ENCODE measurements at places on chromosomes 1 and 21.

DNA sequence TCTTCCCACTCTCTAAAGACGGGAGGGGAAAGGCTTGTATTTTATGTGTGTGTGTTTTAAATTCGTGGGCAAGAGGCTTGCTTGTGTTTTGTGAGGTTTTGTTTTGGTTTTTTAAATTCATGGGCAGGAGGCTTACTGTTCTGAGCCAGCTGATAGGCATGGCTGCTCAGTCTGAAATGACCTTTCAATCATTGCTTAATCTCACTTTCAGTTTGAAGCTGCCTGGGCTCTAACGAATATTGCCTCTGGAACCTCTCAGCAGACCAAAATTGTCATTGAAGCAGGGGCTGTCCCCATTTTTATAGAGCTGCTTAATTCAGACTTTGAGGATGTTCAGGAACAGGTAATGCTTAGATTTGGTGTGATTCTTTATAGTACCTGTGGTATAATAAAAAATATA lies 20.3 kb upstream of the TXLNA start:
- DNase-seq = no peak

DNA sequence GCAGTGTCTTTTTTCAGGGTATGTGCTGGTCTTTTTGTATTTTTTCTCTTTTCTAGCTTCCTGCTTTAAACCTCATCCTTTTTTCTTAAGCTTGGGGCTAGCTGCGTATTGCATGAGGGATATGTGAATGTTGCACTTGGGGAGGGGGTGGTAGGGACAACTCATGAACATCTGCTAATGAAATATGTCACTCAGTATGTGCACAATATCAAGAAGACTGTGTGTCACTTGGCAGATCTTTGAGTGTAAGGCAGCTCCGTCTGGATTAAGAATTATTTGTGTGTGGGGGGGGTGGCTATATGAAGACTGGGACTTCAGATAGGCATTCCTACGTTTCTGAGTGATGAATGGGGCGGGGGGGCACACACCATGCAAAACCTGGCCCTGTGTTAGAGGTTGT lies 170.4 kb upstream of the CACNA1E start:
- DNase-seq = no peak

- DNase-seq = no peak
These were observed 46.4 kb upstream of the SCCPDH start for GRCh38 chr1:246677842-246678241.

DNA sequence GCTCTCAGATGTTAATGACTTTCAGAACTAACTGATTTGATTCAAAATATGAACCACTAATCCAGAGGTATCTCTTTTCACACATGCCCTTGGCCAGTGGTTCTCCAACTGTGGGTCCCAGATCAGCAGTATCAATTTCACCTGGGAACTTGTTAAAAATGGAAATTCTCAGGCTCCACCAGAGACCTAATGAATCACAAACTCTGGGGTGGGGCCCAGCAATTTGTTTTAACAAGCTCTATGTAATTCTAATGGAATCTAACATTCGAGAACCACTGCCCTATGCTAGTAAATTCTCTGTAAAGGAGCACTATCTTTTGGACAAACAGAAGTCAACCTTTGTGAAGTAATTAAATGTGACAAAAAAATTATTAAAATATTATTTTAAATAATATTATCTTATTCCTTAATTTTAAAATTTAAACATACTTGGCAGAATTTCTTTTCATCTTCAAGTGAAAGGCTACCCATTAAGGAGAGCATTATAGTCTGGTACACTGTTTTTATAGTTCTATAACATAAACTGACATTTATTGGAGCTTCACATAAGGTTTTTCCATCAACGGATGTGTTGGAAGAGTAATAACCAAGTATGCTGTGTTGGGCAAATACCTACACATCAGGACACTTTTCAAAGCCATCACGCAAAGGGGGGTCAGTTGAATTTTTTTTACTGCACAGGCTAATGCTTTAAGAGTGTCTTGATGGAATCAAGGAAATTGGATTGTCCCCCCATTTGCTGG lies 130.4 kb downstream of the LHX4 start:
- DNase-seq = no peak

All from nucleus accumbens (tissue), 56 donors.